Heart right ventricle (tissue), 16 donors: ENCODE measurements at places on chromosomes 3 and 15. TPM values are rescaled to one million over a fixed set of nuclear protein-coding genes. Genes with fewer than 3 reads are reported as not detected.

CXCR6 gene
- total RNA-seq, result 0.45 TPM

ROBO2 gene
- total RNA-seq, result not detected

FANCD2OS gene
- total RNA-seq, result not detected

DNA sequence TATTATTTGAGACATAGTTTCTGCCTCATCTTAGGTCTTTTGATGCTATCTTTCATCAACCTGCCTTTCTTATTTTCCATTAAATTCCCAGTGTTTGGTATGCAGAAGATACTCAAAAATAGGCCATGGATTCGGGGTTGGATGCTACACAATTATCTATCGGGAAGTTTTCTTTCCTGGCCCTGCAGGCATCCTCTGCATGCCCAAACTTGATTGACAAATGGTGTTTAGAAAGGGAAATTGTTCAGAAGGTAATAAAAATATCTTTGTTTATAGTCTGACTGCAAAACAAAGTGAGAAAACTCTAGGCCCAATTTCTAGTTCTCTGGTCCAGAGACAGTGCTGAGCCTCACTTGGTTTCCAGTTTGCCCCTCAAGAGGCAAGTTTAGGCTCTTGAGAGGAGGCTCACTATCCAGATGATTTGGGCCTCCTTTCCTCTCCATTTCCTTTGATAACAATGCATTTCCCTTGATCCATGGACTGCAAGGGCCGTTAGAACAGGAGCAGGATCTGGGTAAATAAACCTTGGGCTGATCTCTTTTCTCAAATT is 157.1 kb upstream of the DPH6 start:
- no peak for DNase-seq

TMEM42 gene
- 10.8 TPM for total RNA-seq

GRCh38 chr15:40118473-40118872 is 9.8 kb upstream of the BMF start:
- DNase-seq, result no peak

GABRR3 gene
- not detected for total RNA-seq

SLC25A26 gene
- total RNA-seq, result 22.6 TPM

DNA sequence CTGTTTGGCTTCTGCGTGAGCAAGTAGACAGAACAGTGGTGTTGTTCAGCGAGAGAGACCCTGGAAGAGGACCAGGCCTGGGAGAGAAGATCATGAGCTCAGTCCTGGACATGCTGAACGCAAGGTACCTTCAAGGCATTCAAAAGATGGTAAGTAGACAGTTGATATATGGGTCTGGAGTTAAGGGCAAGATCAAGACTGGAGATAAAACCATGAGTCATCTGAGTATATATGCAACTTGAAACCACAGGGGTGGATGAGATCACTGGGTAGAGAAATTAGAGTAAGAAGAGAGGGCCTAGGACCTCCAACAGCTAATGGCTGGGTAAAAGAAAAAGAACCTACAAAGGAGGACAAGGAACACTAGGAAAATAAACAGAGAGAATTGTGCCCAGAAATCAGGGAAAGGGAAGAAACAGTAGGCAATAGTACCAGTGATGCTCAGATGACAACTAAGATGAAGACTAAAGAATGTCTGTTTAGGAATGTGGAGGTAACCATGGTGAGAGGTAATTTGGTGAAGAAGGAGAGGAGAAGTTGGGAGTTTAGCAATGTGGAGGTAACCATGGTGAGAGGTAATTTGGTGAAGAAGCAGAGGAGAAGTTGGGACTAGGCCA is 343.2 kb upstream of the ADAMTS9 start:
- DNase-seq, result no peak

ZNF197 gene
- total RNA-seq, result 12.4 TPM

- no peak for DNase-seq
These were observed 204.2 kb upstream of the IGF1R start for GRCh38 chr15:98444138-98444537.
